Bone marrow (tissue), 2 donors: ENCODE measurements at places on chromosomes 7 and 10.

DNA sequence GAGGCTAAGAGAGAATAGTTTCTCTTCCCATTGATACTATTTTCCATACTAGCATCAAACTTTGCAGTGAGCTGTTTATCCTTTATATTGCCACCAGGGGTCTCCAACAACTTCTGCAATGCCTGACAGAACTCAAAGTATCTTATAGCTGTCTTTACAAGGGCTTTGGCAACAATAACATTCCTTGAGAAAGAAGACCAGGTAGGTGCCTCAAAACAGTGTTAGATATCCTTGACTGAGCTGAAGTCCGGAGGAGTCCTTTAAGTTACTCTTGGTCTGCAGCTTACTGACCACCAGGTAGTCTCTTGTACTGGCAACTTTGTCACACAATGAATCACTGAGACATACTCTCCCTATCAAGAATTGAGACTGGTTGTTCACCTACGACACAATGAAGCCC lies 30.0 kb upstream of the TES start:
- no peak for DNase-seq

DNA sequence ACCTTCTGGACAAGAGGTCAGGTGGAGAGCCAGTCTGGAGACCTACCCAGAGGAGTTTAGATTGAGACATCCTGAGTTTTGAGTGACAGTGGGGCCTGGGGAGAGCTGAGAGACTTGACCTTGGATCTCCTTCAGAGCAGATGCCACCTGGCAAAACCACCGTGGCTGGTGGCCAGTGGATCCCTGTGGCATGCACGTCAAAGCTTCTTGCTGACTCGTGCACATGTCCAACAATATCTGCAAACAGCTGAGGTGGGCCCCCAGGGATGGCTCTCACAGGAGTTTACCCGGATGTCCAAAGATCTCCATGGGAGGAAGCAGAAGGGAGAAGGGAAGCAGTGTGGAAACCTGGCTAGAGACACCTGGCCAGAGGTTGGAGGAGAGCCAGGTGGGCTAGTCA lies 230.5 kb downstream of the FANK1 start:
- no peak for DNase-seq

DNA sequence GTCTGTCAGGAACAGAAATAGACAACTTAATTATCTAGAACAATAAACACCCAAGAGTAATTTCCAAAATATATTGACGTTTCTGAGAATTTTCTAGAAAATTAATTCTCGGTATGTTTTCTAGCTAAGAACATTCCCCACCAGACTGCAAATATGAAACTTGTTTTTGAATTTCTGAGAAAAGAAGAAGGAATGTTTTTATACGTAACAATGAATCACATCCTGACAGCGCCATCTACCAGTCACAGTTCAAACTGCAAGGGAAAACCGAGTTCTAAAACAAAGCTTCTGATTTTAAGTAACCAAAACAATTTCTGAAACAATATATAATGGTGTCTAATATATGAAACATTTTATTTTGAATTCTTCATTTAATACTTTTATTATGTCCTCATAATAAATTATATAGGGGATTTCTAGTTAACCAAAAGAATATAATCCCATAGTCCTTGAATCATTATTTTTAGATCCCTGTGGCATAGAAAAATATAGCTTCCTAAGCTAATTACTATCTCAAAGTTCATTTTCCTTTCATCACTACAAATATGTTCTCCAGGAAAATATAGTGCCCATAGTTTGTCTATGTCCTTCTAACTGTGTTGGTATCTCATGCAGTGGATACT lies 34.5 kb upstream of the MEOX2 start:
- DNase-seq = peak; percentile 13

- DNase-seq = no peak
These were observed 133.0 kb upstream of the FAM20C start for GRCh38 chr7:59079-60016.

- DNase-seq = no peak
These were observed 208.2 kb downstream of the CDK14 start for GRCh38 chr7:90804370-90804769.

GRCh38 chr10:72418679-72419078 lies 64.0 kb upstream of the DNAJB12 start:
- no peak for DNase-seq

- DNase-seq = no peak
These were observed 27.5 kb downstream of the XPNPEP1 start for GRCh38 chr10:109895848-109896247.

DNA sequence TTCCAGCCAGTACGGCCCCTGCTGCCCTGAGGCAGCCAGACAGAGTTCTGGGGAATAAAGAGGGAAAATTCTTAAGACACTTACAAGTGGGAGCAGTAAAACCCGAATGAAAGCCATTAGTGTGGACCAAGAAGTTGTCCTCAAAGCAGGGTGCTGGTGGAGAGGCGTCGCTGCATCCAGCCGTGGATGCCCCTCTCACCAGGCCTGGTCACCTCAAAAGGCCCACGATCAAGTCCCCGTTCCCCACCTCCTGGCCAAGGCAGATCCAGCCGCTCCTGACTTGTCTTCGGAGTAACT lies 656 bp downstream of the VSTM4 start:
- no peak for DNase-seq

DNA sequence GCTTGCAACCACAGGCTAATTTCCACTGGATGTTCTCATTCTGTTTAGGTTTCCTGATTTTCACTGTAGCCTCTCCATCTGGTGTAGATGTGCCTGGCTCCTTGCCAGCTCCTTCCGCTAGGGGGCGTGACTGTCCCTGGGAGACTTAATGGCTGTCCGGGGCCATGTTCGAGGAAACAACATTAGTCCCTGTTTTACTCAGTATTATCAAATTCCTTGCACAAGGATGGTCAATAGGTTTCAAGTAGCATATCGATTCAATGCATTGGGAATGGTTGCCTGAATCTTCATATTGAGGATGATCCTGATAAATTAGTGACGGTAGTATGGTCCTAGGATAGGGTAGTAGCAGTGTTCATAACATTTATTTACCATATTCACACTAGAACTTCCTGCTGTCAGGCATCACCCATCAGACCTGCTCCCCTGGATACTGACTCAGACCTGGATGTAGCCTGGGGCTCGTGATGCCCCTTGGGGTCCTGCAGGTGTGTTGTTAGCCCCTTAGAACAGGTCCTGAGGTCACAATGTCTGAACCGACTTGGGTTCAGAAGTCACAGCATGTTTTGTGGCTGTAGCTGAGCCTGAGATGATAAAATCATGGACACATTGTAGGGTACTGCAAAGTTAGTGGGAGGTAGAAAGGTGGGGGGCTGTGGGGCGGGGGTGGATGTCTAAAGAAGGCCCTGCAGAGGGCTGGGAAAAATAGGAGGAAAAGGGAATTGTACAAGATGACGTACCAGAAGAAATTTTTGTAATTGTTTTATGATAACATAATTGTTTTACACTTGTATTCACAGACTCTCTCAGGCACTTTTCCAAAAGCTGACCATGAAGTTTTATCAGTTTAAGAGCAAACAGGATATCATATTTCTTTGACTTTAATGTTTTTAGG lies 8.9 kb upstream of the EXOC6 start:
- DNase-seq = peak; percentile 3

- DNase-seq = no peak
These were observed 983.0 kb downstream of the SORCS1 start for GRCh38 chr10:106181501-106181900.

DNA sequence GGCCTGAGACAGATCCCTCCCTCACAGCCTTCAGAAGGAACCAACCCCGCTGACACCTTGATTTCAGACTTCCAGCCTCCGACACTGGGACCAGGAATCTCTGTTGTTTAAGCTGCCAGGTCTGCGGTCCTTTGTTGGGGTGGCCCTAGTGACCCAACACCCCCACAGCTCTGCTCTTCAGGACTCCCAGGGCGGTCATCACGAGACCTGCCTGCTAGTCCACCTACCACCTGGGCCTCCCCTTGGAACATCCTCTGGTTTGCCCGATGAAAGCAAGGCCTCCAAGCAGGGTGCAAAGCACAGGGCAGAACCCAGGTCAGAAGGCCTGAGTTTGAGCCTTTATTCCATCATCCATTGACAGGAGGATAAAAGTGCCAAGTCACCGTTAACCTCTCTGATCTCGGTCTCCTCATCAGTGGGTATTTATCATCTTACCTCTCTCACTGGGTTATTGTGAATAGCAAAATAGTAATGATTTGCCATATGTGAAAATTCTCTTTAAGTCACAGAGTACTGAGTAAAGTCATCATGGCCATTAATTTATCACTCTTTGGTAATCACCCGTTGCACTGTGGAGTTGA lies 16.9 kb upstream of the SMARCD3 start:
- no peak for DNase-seq

- DNase-seq = no peak
These were observed 823.8 kb upstream of the CELF2 start for GRCh38 chr10:10193848-10194247.

DNA sequence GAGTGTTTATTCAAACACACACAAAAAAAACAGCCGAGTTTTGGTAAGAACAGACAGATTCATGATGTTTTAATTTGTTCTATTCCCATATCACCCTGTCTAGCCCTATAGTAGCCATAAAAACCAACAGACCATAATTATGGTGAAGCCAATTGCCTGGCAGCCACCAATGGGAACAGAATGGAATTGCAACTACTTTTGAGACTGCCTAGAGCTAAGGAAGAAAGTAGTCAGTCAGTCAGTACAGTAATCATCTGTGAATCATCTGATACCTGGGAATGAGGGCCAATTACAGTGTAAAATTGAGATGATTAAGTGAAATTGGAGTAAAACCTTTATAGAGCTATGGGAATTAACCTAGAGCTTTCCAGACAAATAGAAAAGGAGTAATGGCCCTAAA lies 952.7 kb upstream of the KCND2 start:
- no peak for DNase-seq

DNA sequence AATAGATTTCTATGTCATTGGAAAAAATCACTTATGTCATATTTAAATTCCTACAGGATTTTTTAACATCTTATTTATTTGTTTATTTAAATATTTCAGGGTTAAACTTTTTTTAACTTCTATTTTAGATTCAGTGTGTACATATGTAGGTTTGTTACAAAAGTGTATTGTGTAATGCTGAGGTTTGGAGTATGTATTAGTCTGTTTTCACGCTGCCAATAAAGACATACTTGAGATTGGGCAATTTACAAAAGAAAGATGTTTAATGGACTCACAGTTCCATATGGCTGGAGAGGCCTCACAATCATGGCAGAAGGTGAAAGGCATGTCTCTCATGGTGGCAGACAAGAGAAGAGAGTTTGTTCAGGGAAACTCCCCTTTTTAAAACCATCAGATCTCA lies 65.4 kb downstream of the MGAM2 start:
- no peak for DNase-seq

GRCh38 chr10:32959006-32959920 lies 1.2 kb upstream of the ITGB1 start:
- no peak for DNase-seq

DNA sequence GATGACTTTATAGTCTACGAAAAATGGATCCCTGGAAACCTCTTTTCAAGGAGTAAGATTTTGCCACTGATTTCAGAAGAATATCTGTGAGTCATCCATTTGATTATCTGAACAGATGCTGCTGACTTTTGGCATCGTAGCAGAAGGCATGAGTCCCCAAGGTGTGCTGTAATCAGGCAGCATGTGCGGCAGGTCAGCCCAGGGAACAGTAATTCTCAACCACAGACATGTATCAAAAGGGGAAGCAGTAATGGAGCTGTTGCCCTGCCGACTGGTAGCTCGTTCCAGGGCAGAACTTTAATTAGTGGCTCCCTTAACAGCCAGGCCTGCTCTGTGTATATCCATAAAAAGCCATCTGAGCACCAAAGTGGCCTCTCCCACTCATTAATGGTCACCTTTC lies 5.7 kb upstream of the VWC2 start:
- DNase-seq = no peak

- DNase-seq = no peak
These were observed 42.0 kb downstream of the FAM13C start for GRCh38 chr10:59320355-59320754.

GRCh38 chr7:85516675-85517074 lies 329.8 kb upstream of the SEMA3D start:
- DNase-seq = no peak
